ENCODE measurements at places on chromosomes 16 and 17.

DNA sequence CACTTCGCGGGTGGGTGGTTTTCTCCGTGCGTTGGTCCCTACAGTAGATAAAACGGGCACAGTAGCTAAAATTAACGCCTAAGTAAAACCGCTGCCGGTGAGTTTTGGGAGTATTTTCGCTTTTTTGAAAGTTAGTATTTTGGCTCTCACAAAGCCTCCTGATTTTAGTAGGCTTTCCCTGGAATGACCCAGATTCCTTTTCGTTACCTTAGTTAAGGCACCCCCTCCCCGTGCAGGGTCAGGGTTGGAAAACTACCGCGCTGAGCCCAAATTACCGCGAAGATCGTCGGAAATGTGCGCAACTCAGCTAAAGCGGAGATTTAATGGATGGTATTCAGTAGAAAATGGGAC is 28.3 kb upstream of the ST6GALNAC1 start:
- peaks cover 22% of the 10 kb centered on the region for H3K4me1 ChIP-seq
- peak overlapping the region; percentile 91 for H3K4me3 ChIP-seq
- DNase-seq: no peak
- peak overlapping the region; percentile 90 for H3K27ac ChIP-seq
- H3K36me3 ChIP-seq: peaks cover 5% of the 10 kb centered on the region

- H3K27ac ChIP-seq: no peak overlapping the region
- no peak for DNase-seq
- H3K27me3 ChIP-seq: no peaks in the 10 kb centered on the region
- no peak overlapping the region for H3K4me3 ChIP-seq
- H3K36me3 ChIP-seq: peaks cover 71% of the 10 kb centered on the region
These were observed 32.0 kb downstream of the GTF3C1 start for GRCh38 chr16:27517664-27518063.

DNA sequence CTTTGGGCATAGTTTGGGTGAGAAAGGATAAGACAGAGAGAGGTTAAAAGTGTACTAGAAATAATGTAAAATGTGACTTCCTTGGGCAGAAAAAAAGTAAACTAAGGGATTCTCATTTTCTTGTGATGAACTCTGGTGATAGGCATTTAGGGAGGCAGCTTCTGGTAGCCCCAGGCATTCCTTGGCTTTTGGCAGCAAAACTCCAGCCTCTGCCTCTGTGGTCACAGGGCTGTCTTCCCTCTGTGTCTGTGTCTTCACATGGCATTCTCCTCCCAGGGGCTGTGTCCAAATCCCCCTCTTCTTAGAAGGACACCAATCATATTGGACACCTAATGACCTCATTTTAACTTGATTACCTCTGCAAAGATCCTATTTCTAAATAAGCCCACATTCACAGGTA is 54.7 kb downstream of the HS3ST3B1 start:
- DNase-seq: no peak
- no peaks in the 10 kb centered on the region for H3K36me3 ChIP-seq
- H3K4me3 ChIP-seq: no peak overlapping the region
- H3K27ac ChIP-seq: no peak overlapping the region
- peaks cover 42% of the 10 kb centered on the region for H3K4me1 ChIP-seq

GRCh38 chr16:68782198-68783174 is 45.4 kb downstream of the CDH1 start:
- no peaks in the 10 kb centered on the region for H3K36me3 ChIP-seq
- H3K27ac ChIP-seq: no peak overlapping the region
- H3K27me3 ChIP-seq: no peaks in the 10 kb centered on the region
- no peak overlapping the region for H3K4me3 ChIP-seq

GRCh38 chr17:77708049-77708448 is 250.5 kb upstream of the TNRC6C start:
- H3K27me3 ChIP-seq: peaks cover 19% of the 10 kb centered on the region
- H3K4me1 ChIP-seq: no peaks in the 10 kb centered on the region
- no peak for DNase-seq
- no peak overlapping the region for H3K4me3 ChIP-seq

DNA sequence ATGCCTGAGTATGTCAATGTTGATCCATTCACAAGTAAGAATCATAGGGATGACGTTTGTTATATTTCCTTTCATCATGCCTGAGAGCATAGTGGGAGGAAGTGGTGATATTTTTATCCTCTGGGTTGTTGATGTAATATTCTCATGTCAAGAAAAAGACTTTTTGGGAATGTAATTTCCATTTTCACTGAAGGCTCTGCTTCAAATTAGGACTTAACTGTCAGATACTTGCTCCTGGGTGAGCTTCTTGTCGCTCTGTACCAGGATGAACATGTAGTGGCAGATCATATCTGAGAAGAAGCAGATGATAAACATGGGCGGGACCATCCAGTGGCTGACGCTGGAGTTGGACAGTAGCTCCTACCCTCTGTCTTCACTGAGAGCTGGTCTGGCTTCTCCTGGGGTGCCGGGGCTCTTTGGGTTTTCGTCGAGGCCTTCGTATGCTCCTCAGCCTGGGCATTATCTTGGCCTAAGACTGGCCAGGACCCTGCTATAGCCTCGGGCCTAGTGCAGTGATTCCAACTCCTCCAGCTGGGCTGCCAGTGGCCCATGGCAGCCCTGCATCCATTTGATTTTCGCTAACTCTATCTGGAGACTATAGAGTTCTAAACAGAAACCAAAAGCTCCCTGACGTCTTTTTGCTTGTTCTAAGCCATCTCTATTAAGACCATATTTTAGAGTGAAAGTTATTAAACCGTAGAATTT is 19.7 kb downstream of the CYB5B start:
- H3K36me3 ChIP-seq: peaks cover 26% of the 10 kb centered on the region
- DNase-seq: no peak
- H3K27me3 ChIP-seq: no peaks in the 10 kb centered on the region
- H3K4me1 ChIP-seq: peaks cover 40% of the 10 kb centered on the region

DNA sequence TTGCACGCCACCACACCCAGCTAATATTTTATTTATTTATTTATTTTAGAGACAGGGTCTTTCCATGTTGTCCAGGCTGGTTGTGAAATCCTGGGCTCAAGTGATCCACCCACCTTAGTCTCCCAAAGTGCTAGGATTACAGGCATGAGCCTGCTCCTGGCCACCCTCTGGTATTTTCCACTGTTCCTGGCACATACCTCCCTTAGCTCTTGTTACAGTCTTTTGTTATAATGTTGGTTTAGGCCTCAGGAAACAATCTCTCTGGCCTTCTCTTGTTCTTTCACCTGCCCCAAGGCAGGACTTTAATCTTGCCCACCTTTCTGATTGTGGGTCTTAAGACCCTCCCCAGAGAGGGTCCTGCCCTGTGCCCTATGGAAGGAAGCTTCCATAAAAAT is 3.6 kb upstream of the CYTH1 start:
- no peak overlapping the region for H3K4me3 ChIP-seq
- H3K27me3 ChIP-seq: no peaks in the 10 kb centered on the region
- H3K4me1 ChIP-seq: peaks cover 20% of the 10 kb centered on the region
- peaks cover 10% of the 10 kb centered on the region for H3K36me3 ChIP-seq
- no peak for DNase-seq

DNA sequence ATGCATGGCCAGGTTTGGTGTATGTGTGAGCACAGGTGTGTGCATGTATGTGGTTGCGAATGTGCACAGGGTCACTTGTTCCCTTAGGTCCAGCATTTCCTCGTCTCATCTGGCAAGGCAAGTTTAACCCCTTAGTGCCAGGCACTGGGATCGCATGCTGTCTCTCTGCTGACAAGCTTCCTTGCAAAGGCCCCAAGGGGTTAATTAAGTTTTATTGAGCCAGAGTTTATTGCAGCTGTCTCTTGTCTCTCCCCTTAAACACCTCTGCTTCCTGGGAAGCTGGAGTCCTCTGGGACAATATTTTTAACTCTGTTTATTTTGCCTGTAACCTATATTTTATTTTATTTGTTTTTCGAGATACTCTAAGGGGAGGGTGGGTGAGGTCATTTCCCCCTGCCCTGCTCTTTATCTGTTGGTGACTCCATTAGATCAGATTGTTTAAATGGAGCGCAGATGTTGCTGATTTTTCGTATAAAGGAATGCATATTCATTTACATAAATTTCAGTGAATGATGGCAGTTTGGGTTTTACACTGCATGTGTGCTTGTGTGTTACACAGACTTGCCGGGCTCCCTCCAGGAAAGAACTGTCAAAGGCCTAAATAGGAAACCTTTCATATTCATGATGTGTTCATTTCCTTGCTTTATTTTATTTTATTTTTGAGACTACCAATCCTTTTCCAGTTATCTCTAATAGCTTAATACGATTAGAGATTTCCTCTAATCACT is 99.7 kb downstream of the CBLN1 start:
- no peak for DNase-seq
- H3K4me1 ChIP-seq: no peaks in the 10 kb centered on the region
- no peak overlapping the region for H3K27ac ChIP-seq
- H3K36me3 ChIP-seq: no peaks in the 10 kb centered on the region
- no peaks in the 10 kb centered on the region for H3K27me3 ChIP-seq
- no peak overlapping the region for H3K4me3 ChIP-seq

- H3K4me3 ChIP-seq: no peak overlapping the region
- no peaks in the 10 kb centered on the region for H3K27me3 ChIP-seq
- H3K36me3 ChIP-seq: peaks cover 19% of the 10 kb centered on the region
- peaks cover 7% of the 10 kb centered on the region for H3K4me1 ChIP-seq
- no peak overlapping the region for H3K27ac ChIP-seq
These were observed 14.9 kb downstream of the CEP131 start for GRCh38 chr17:81207610-81208581.

DNA sequence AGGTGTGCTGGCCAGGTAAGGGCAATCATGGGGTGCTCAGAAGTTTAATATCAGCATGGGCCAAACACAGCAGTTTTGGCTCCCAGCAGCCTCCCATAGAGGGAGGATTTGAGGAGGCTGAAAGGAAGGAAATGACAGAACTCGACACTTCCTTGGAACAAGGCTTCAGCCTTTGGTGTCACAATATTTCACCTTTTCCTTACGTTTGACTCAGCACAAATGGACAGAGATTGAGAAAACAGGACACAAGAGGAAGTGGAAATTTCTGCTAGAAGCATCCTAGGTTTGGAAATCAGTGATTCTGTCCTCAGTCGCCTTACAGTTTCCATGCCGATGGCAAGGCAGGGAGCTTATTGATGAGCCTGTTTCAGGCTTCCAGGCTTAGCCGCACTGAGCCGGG is 181.4 kb downstream of the MAF start:
- H3K4me3 ChIP-seq: no peak overlapping the region
- no peaks in the 10 kb centered on the region for H3K36me3 ChIP-seq
- peaks cover 4% of the 10 kb centered on the region for H3K4me1 ChIP-seq

DNA sequence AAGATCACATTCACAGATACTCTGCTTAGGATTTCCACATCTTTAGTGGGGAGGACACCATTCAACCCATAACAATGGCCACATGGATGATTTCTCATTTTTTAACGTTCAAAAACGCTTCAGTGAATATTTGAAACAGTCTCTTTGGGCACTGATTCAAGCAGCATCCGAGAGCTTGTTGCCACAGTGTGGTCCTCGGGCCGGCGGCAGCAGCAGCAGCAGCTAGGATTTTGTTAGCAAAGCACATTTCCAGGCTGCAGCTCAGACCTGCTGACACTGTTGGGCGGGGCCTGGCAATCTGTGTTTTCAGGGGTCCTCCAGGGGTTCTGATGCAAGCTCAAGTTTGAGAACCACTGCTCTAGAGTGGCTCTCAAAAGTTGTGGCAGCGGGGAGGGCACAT is 27.9 kb upstream of the CMIP start:
- no peak overlapping the region for H3K27ac ChIP-seq
- peaks cover 16% of the 10 kb centered on the region for H3K4me1 ChIP-seq
- no peak for DNase-seq
- no peaks in the 10 kb centered on the region for H3K27me3 ChIP-seq
- no peaks in the 10 kb centered on the region for H3K36me3 ChIP-seq

DNA sequence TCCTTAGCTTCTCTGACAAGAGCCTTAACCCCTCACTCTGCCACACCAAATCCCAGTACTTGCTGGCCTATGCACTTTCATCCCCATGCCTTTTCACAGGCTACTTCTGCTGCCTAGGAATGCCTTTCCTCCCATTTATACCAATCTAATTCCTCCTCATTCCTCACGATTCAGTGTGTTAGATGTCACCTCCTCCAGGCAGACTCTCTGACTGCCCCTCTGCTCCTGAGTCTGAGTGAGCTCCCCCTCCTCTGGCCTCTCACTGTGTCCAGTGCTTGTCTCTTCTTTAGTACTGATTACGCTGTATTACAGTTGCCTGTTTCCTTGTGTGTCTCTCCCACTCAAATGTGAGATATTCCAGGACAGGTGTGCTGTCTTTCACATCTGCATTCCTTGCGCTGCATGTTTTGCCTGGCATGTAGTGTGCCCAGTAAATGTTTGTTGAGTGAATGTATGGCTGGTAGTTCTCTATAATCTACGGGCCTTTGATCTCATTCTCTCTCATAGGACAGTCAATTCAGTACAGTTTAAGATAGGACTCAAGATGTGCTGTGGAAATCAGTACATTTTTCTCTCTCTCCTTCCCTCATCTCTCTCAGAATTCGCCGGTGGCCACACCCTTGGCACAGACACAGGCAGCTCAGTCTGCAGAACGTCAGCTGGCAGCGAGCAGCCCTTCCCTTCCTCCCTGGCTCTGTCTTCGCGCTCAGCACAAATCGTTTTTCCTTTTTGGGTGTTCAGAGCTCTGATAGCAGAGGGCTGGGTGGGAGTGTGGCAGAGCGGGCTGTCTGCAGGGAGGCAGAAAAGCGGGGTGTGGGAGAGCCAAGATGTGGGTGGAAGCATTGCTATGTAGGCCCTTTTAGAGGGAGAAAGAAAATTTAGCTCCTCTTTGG is 18.5 kb downstream of the ARL4D start:
- peaks cover 24% of the 10 kb centered on the region for H3K27me3 ChIP-seq
- DNase-seq: no peak
- no peaks in the 10 kb centered on the region for H3K4me1 ChIP-seq
- H3K4me3 ChIP-seq: no peak overlapping the region
- no peak overlapping the region for H3K27ac ChIP-seq

- peaks cover 89% of the 10 kb centered on the region for H3K36me3 ChIP-seq
- DNase-seq: no peak
- no peaks in the 10 kb centered on the region for H3K27me3 ChIP-seq
- H3K4me3 ChIP-seq: no peak overlapping the region
- no peak overlapping the region for H3K27ac ChIP-seq
These were observed 37.4 kb upstream of the TRAP1 start for GRCh38 chr16:3754772-3755171.

- peaks cover 16% of the 10 kb centered on the region for H3K36me3 ChIP-seq
- H3K27ac ChIP-seq: peak overlapping the region; percentile 32
- H3K4me1 ChIP-seq: peaks cover 31% of the 10 kb centered on the region
- H3K4me3 ChIP-seq: no peak overlapping the region
These were observed 19.6 kb downstream of the MBTD1 start for GRCh38 chr17:51240275-51240674.

GRCh38 chr16:89191033-89191900 is 9.1 kb downstream of the SLC22A31 start:
- no peak overlapping the region for H3K4me3 ChIP-seq
- no peaks in the 10 kb centered on the region for H3K36me3 ChIP-seq
- no peaks in the 10 kb centered on the region for H3K27me3 ChIP-seq
- no peak for DNase-seq

DNA sequence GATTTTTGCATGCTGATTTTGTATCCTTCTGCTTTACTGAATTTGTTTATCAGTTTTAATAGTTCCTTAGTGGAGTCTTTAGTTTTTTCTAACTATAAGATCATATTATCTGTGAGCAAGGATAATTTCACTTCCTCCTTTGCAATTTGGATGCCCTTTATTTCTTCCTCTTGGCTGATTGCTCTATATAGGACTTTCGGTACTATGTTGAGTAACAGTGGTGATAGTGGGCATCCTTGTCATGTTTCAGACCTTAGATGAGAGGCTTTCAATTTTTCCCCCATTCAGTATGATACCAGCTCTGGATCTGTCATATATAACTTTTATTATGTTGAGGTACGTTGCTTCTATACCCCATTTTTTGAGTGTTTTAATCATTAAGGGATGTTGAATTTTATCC is 224.5 kb upstream of the CNTNAP4 start:
- H3K27ac ChIP-seq: no peak overlapping the region
- H3K4me3 ChIP-seq: no peak overlapping the region
- no peak for DNase-seq
- H3K4me1 ChIP-seq: no peaks in the 10 kb centered on the region
- no peaks in the 10 kb centered on the region for H3K27me3 ChIP-seq

Measured in activated B cell treated with CpG ODN at 0.5 μM for 24 hours (primary cell).